Gastroesophageal sphincter (tissue), 4 donors: ENCODE measurements at places on chromosomes 2 and 18. TPM values are rescaled to one million over a fixed set of nuclear protein-coding genes. Genes with fewer than 3 reads are reported as not detected.
A peak's percentile ranks its signal among the peaks of the same experiment; 100 is the strongest.

GRCh38 chr18:56992777-56993176, 154.1 kb upstream of the BOD1L2 start:
- no peak for ATAC-seq

DNA sequence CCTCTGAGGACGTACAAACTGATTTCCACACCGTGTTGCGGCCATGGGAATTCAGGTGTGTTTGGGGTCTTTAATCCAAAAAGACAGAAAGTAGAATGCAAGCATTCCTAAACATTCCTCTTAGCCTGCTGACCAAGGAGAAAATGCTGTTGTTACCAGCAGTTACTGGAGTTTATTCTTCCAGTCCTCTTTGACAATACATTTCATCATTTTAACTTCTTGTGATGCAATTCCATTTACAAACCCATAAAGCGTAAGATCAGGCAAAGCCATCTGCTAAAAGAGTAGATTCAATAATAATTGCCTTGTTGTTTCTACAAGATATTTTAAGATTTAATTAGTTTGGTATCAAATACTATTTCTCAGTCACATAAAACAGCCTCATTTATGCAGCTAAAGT, 32.7 kb downstream of the SPIRE1 start:
- no peak for ATAC-seq

GRCh38 chr18:62245699-62246098, 58.6 kb downstream of the RELCH start:
- no peak for ATAC-seq

DNA sequence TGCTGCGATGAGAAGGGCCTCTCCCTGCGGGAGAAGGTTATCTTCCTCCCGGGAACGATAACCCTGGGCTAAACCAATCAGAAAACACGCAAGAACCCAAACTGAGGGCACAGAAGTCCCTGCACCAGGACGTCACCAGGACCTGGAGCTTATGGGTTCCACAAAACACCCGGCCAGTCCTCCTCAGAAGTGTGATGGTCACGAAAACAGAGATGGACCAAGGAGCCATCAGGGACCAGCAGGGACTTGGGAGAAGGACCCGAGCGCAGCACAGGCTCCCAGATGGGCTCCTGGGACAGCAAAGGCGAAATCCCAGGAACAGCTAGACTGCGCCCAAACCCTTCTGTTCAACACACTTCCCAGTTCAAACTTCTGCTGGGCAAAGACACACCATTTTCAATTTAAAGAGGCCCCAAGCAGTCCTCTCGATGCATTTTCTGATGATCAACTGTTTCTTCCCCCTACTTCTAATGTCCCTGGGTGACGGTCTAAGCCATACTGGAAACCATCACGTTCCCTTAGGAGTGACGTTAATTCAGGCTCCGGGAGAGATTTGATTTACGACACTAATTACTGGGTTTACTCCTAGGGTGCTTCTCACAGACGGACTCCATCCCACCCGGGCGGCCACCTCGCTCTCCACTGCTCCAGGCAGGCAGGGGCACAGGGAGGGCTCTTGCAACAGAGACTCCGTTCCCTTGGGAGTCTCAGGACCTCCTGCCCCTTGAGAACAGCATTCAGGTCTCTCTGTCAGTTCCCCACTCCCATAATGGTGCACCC, 29.2 kb downstream of the ZNF516 start:
- ATAC-seq = no peak

GRCh38 chr2:218343591-218343990, 13.1 kb upstream of the CATIP start:
- no peak for ATAC-seq

DNA sequence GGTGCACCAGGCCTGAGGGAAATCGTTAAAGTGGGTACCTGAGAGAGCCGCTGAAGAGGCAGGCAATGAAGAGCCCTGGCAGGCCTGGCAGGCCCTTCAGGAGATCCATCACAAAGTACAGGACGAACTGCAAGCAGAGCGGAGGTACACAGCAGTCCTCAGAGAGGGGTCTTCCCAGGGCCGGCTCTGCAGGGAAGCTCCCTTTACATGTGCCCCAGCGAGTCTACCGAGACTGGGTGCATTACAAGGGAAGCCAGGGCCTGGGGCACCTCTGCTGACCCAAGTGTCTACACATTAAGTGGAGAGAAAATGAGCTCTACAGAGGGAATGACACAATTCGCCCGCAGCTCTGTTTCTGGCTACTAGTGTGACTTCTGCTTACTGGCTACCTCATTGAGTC, 8.1 kb upstream of the ATRAID start:
- no peak for ATAC-seq

DNA sequence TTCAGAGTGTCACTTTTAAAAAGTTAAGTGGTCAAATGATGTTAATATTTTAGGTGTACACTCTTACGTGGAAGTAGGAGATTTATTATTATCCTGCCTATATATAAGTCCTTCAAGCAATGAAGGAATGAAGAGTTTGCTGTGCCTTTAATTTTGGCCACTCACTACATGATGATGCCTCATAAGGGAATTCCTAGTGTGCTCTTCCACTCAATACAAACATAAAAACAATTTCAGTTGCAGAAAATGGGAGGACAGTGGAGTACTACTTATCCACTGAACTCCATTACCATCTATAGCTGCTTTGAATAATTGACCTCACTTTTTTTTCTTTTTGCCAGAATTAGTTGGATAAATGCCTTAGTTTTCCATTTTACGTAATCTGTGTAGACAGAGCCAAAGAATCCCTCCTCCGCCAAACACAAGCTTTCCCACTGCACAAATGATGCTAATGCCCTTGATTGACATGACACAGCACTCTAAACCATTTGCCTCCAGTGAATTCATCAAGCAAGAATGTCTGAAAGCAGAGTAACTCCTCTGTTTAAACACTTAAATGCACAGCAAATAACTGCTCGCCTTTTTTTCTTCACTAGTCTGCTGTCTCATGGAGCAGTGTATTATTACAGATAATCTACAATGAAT, 751.1 kb upstream of the FANCL start:
- ATAC-seq = no peak

DNA sequence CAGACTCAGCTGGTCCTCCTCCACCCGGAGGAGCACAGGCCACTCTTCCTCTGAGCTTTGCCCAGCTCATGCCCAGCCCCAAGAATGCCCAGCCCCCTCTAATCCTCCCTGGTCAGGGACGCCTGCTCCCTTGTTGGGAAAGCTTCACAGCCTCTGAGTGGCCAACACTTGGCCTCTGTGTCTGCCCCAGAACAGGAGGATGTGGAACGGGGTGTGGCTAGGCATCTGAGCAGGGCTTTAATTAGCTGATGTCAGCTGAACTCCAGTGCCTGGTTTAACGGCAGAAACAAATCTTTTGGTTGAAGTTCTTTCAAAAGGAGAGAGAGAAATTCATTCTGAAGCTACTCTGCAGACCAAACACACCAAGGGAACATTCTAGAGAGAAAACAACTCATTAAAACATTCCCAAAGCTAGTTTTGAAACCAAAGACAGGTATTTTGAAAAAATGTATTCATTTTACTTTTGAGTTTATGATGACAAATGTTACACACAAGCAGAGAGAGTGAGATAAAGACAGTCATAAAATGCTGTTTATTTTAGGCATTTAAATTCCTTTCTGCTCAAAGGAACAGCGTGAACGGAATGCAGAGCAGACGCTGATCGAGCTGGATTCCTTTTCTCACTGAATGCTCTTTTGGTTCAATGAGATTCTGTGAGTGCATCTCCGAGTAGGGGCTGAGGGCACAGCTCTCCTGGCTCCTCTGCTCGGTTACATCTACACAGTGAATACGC, 63.8 kb downstream of the RTP5 start:
- ATAC-seq = peak; percentile 88

- peak; percentile 29 for ATAC-seq
Observed at GRCh38 chr2:150486539-150487484, 655 bp downstream of the RND3 start.

GRCh38 chr2:68831686-68832232, 39.4 kb downstream of the BMP10 start:
- ATAC-seq = peak; percentile 18

DNA sequence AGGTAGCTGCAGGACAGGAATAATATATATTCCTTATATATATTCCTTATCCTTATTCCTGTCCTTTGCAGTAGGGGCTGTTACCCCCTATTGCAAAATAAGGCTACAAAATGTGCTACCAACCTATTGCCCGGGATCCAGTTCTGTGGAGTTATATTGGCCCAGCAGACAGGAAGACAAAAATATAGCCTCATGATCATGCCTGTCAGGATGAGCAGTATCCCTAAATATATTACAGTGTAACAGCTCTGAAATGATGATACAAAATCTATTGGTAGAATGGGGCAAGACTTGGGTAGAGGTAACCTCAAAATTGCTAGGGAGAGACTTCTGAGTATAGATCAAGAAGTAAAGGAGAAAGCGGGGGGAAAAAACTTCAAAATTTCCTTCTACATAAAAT, 31.6 kb upstream of the MARCHF7 start:
- no peak for ATAC-seq

DNA sequence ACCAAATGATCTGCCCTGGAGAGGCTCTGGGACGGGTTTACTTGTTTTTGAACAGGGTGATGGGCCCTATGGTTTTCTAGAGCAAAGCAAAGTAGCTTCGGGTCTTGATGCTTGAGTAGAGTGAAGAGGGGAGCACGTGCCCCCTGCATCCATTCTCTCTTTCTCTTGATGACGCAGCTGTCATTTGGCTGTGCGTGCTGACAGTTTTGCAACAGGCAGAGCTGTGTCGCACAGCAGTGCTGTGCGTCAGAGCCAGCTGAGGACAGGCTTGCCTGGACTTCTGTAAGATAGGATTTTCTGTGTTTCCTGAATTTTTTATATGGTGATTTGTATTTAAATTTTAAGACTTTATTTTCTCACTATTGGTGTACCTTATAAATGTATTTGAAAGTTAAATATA, 11.9 kb downstream of the ACKR3 start:
- ATAC-seq = no peak

DNA sequence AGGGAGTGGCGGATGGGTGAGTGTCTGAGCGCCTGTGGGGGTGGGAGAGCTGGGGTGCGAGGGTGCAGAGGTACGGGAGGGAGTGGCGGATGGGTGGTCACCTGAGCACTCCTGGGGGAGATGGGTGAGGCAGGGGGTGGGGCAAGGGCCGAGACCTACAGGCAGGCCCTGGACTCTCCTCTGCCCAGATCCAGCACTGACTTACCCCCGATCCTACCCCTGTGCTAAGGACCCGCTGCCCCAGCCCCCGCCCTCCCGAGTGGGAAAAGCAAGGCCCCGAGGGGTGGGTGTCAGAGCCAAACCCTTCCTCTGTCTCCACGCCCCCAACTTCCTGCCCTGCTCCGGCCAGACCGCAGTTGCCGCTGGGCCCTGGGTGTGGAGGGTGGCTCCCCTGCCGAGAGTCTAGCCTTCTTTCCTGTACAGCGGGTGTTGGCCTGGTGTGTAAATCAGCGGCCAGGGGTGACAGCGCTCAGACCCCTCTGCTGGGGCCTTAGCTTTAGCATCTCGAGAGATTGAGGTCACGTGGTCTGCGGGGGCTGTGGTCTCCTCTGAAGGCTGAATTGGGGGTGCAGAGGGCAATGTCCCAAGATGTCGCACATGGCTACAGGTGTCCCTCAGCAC, 12.5 kb downstream of the BOK start:
- ATAC-seq = no peak

DNA sequence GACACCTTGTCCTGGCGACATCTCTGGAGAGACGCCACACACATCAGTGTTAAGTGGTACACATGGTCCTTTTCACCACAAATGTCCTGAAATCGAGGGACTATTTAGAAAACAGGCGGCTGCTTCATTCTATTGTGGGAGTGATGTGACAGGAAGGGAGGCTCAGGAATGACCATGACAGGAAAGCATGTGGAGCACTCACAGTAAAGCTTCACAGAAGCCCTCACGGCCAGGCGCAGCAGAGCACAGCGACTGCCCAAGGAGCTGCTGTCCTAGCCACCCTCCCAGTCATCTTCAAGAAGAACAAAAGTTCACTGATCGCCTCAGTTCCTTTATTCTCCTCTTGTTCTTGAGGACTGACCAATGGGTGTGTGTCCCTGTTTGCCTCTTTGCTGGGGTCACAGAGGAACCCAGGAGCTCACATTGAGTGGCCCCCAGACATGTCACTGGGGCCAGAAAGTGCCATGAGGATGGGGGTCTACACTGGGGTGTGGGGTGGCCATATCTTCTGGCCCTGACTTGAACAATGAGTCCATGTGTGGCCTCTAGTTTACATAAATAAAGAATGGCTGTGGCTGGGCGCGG, 84.6 kb upstream of the RANBP2 start:
- ATAC-seq = no peak

DNA sequence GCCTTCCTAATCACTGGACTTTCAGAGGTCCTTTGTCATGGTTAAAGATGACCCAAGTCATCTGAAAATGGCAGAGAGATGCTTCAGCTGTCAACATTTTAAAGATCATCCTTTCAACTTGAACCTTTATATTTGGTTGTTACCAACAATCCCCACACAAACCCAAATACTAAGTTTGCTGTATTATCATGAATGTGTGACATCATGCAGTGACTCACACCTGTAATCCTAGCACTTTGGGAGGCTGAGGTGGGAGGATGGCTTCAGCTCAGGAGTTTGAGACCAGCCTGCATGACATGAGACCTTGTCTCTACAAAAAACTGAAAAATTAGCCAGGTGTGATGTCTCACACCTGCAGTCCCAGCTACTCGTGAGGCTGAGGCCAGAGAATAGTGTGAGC, 55.2 kb upstream of the NRP2 start:
- ATAC-seq = no peak

DNA sequence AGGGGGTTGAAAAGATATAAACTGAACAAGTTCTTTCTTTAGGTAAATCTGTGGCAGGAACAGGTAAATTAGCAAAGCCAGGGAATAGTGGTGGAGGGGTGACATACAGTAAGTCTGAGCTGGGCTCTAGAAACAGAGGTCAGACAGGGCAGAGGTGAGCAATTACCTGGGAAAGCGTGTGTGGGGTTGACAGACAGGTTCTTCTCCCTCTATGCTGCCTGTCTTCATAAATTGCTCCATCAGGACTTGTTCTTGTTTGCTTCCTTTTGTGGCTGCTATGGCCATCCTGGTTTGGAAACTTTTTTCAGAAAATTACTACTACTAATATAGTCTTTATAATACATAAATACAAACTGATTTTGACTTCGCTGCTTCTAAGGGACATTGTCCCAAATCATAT, 3.4 kb upstream of the ANKRD12 start:
- ATAC-seq = no peak

The UCN gene
- total RNA-seq = 5.0 TPM

The POTEI gene
- not detected for total RNA-seq

The HTR2B gene
- total RNA-seq = 17.3 TPM

The EMILIN1 gene
- total RNA-seq = 209 TPM

The DNAJC5G gene
- not detected for total RNA-seq

The IL1A gene
- not detected for total RNA-seq

The PCARE gene
- not detected for total RNA-seq
